Right cardiac atrium (tissue), 5 donors: ENCODE measurements at places on chromosomes 11 and 22. TPM values are rescaled to one million over a fixed set of nuclear protein-coding genes. Genes with fewer than 3 reads are reported as not detected.

DENND6B gene
- 2.4 TPM for polyA plus RNA-seq

FLRT1 gene
- 1.5 TPM for polyA plus RNA-seq

ART1 gene
- polyA plus RNA-seq, result not detected

EEF1G gene
- polyA plus RNA-seq, result 770 TPM

LUZP2 gene
- polyA plus RNA-seq, result 0.02 TPM

OR2D2 gene
- not detected for polyA plus RNA-seq

PDGFD gene
- polyA plus RNA-seq, result 10.5 TPM
